ENCODE measurements at places on chromosomes 13 and 19.

- no peak for DNase-seq
- H3K27ac ChIP-seq, result no peak overlapping the region
- H3K36me3 ChIP-seq, result no peaks in the 10 kb centered on the region
- H3K4me1 ChIP-seq, result peaks cover 4% of the 10 kb centered on the region
- H3K27me3 ChIP-seq, result no peaks in the 10 kb centered on the region
Observed at GRCh38 chr19:18141031-18141430, 11.9 kb upstream of the PIK3R2 start.

DNA sequence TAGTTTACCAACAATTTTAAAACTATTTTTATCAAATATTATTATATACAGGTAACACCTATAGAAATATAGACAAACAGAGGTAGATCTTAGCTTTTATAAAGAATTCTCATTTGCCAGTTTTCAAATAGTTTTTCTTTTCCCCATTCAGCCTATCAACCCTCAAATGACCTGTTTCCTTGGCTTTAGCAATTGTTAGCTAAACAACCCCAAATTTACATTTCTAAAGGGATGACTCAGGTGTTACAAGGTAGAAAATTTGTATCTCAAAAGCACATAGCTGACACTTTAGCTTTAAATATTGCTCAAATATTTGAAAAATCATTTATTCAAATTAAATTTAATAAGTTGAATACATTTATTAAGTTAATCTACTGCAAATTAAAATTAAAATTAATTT, 1207.2 kb downstream of the SLITRK1 start:
- no peak overlapping the region for H3K4me3 ChIP-seq
- no peaks in the 10 kb centered on the region for H3K36me3 ChIP-seq
- H3K27ac ChIP-seq, result no peak overlapping the region
- H3K27me3 ChIP-seq, result no peaks in the 10 kb centered on the region
- no peak for DNase-seq
- H3K4me1 ChIP-seq, result no peaks in the 10 kb centered on the region

DNA sequence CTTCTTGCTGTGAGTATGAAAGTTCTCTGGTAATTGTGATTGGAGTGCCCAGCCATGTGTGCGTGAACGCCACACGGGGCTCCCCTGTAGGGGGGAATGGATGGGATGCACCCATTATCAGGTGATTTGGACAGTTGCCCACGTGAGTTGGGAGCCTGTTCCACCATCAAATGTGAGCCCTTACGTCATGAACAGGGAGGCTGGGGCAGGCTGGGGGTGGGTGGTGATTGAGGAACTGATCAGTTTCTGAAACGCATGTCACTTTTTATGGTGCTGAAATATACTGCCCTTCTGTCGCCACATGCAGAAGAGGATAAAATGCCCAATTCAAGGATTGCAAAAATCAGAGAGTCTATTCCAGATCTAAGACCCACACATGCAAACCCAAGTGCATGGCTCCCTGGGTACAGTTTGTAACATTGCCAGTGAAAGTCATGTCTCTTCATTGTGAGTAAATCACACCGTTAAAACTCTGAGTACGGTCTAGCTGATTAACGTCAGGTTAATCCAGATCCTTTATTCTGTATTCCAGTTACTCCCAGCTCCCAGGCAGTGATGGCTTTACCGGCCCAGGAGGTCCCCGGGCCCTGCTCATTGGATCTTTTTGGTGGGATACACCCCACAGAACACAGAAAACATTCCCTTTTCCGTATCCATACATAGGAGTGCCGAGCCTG, 90.2 kb downstream of the RAB20 start:
- no peak overlapping the region for H3K27ac ChIP-seq
- H3K4me3 ChIP-seq, result no peak overlapping the region
- no peaks in the 10 kb centered on the region for H3K27me3 ChIP-seq
- no peak for DNase-seq
- H3K36me3 ChIP-seq, result no peaks in the 10 kb centered on the region

GRCh38 chr19:31349160-31349881, at the start of gene TSHZ3:
TSHZ3 (minus strand) TSS chr19:31349436; CDS start chr19:31349219, 217 bp downstream.
- H3K27me3 ChIP-seq, result peaks cover 79% of the 10 kb centered on the region
- DNase-seq, result peak; percentile 80
- H3K4me3 ChIP-seq, result peak within 1 kb of the TSS; percentile 87
- no peaks in the 10 kb centered on the region for H3K36me3 ChIP-seq
- peak within 1 kb of the TSS; percentile 92 for H3K27ac ChIP-seq
- H3K4me1 ChIP-seq, result peaks cover 19% of the 10 kb centered on the region

GRCh38 chr19:35155441-35155840, 906 bp downstream of the FXYD5 start:
- peak overlapping the region; percentile 53 for H3K4me3 ChIP-seq
- H3K4me1 ChIP-seq, result peaks cover 13% of the 10 kb centered on the region
- DNase-seq, result no peak
- H3K27me3 ChIP-seq, result peaks cover 24% of the 10 kb centered on the region
- no peaks in the 10 kb centered on the region for H3K36me3 ChIP-seq
- H3K27ac ChIP-seq, result no peak overlapping the region

GRCh38 chr19:35349614-35350521, 2.2 kb downstream of the FFAR1 start:
- no peak overlapping the region for H3K27ac ChIP-seq
- no peak overlapping the region for H3K4me3 ChIP-seq
- no peak for DNase-seq
- H3K27me3 ChIP-seq, result no peaks in the 10 kb centered on the region

DNA sequence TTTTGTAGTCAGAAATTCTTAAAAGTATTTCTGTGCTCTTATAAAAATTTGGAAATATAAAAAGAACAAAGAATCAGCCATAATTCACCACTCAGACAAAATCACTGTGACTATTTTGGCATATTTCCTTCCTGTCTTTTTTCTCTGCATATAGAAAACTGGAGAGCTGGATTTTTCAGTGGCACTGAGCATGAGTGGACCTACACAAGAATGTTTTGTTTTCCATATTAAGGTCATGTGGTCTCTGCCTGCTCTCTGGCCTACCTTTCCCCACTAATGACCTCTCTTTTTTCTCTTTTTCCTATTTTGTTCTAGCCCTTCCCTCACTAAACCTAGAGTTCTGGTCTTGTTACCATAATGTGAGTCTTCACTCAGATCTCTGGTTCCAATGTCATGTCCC, 17.6 kb upstream of the USP12 start:
- no peaks in the 10 kb centered on the region for H3K4me1 ChIP-seq
- H3K27ac ChIP-seq, result no peak overlapping the region
- no peaks in the 10 kb centered on the region for H3K27me3 ChIP-seq
- no peaks in the 10 kb centered on the region for H3K36me3 ChIP-seq

- no peaks in the 10 kb centered on the region for H3K27me3 ChIP-seq
- peaks cover 24% of the 10 kb centered on the region for H3K4me1 ChIP-seq
- no peak overlapping the region for H3K27ac ChIP-seq
- no peaks in the 10 kb centered on the region for H3K36me3 ChIP-seq
- DNase-seq, result no peak
Observed at GRCh38 chr13:48819899-48820298, 155.8 kb upstream of the FNDC3A start.
